IPS-NIHi11 (cell line): ENCODE measurements at places on chromosomes 7 and 10.

DNA sequence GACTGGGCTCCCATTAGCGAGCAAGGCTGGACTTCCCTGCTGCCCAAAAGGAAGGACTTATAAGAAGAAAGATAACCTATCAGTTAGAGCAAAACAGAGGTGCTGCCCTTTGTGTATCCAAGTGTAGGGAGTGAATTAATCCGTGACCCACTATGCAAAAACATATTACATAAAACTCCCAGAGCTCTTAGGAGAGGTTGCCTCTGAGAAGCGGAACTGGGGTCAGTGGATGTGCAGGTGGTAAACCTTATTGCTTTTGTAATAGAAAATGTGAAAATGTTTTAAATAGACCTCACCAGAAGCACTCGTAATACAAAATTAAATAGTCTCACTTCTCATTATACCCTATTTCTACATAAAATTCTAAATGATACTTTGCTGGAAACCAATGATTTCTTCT is 17.1 kb upstream of the IL6 start:
- no peak for DNase-seq

DNA sequence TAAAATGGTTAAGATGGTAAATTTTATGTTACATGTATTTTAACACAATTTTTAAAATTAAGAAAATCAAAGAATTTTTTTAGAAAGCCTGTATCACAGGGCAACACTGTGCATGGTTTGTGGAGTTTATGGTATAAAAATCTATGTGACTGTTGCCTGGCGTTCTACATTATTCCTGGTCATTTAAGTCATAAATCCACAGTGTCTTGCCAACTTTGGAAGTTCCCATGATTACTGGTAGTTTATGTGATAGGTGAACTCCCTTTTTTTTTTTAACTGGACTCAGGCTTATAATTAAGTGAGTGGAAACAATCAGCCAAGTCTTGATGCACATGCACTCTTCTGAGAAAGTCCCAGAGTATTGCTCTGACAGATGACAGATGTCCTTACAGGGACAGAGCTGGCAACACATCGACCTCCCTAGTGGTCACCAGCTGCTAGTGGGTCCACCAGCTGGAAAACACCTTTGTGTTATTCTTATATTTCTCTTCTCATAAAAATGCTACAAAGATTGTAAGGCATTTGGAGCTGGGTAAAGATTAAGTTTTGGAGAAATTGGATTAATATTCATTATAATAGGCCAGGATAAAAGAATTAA is 8.8 kb upstream of the STN1 start:
- DNase-seq: no peak

GRCh38 chr7:30206491-30206890 is 71.7 kb downstream of the MTURN start:
- DNase-seq: peak; percentile 42

- DNase-seq: no peak
These were observed 33.6 kb upstream of the AGR3 start for GRCh38 chr7:16915405-16915804.

DNA sequence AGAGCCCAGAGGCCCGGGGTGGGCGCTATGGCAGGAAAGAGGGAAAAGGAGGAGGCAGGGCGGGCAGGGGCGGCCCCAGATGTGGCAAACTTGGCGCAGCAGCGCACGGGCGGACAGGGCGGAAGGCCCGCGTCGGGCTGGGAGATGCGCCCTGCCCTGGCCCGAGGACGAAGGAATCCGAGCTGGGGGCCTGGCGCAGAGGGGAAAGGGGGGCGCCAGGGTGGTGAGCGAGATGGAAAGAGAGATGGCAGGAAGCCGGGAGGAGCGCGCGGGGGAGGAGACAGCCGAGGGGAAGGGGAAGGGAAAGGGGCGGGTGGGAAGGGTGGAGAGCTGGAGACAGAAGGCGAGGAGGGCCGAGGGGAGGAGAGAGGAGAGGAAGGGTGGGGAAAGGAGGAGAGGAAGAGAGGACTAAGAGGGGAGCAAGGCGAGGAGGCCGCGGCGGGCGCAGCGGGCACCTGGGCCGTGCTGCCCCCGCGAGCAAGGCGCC is at the start of gene MARVELD1:
Gene MARVELD1 (plus strand): TSS at position 392 of the 487 bp plus-strand sequence. CDS start 147 bp downstream, outside the sequence.
- DNase-seq: peak; percentile 94

DNA sequence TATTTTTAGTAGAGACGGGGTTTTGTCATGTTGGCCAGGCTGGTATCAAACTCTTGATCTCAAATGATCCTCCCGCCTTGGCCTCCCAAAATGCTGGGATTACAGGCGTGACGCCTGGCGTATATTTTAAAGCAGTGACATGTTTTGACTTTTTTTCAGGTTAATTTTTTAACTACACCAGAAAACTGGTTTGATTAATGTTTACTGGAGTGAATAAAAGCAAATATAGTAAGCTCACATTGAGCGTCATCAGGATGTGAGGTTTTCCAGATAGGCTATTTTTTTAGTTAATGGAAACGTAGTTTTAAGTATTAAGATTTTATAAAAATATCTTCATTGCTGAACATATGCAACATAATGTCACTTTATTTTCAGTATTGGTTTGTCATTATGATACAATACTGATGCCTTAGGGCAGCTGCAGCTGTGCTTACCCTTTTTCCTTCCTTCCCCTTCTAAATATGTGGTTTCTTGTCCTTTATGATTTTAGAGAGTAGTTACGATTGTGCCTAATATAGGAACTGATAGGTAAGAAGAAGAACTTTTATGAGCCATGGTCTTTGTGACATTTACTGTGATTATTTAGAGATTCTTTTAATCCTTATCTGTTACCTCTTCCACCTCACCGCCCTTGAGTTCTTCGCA is 37.3 kb downstream of the TMEM60 start:
- DNase-seq: no peak

- no peak for DNase-seq
These were observed 66.1 kb downstream of the LSMEM1 start for GRCh38 chr7:112546723-112547513.

DNA sequence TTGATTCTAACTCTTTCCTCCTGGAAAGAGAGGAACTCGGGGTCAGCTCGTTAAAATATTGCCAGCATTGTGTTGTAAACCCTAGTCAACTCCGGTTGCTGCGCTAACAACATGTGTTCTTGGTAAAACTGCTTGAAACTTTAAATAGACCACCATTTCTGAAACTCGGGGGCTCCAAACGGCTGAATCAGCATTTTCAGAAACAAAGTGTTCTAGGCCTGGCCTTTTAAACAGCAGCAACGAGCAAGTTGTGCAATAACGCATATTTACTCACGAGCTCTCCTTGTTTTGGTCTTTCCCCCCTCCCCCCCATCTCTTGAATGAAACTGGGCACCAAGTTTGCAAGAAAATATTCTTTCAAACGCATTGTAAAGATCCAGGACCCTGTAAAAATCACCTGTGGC is 9.2 kb upstream of the GRB10 start:
- DNase-seq: no peak

GRCh38 chr10:341081-341740 is 206.0 kb downstream of the ZMYND11 start:
- no peak for DNase-seq
